ENCODE measurements at places on chromosomes 2 and 18.

DNA sequence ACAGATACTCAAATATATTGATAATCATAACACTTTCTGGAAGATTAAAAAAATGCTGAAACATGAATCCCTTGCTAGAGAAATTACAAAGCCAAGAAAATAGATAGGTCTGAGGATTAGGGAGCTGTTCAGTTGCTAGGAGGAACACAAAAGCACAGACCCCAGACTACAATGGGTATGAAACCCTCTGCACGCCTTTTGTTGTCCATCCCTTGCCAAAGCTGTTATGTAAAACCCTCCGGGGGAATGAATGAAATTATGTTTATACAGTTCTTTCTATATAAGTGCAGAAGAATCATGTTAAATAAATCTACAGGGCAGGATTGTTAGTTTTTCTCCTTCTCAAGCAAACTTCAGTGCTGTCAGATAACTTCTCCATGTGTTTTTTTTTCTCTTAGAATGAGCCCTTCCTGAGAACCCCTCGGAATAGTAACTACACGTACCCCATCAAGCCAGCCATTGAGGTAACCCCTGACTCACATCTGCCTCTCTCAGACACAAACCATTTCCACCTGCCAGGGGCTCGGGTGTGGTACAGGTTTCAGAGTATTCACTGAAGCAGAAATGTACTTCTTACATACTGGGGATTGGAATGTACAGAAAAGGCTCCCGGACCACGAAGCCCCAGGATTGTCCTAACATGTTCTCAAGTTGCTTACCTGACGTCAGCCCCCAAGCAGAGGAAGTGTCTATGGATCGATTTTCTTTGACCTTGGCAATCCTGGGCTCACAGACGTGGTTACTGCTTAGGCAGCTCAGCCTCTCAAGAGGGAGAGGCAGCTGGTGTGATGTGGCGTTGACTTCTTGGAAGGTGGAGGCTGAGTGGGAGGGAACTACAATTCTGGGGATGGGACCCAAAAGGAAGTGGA lies 118.0 kb downstream of the PLB1 start:
- no peak for DNase-seq

DNA sequence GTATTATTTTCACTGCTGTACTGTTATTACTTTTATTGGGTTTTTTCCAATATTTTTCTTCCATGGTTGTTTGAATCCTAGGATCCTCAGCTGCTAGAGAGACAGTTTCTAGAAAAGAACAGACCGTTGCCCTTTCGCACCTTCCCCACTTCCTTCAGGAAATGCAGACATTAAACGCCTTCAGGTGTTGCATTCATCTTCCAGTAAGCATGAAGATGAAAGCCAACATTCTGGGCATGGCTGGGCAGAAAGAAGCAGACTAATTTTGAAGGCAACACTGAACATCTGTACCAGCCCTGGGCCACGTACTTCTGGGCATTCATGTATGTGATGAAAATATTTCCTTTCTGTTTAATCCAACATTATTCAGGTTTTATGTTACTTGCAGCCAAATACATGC lies 51.0 kb downstream of the AKAIN1 start:
- DNase-seq: no peak

GRCh38 chr2:17643031-17643615 lies 102.6 kb downstream of the VSNL1 start:
- DNase-seq: peak; percentile 34

DNA sequence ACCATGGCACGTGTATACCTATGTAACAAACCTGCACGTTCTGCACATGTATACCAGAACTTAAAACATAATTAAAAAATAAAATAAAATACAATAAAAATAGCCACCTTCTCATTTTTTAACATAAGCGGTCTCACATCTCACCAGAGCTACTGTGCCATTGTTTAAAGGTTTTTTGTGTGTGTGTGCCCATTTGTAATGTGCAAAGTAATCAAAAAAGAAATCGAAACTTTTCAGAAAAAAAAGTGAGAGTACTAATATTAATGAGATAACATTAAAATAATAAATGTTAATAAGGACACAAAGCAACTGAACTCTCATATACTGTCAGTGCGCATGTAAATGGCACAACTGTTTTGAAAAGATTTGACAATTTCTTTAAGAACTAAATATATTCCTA lies 60.5 kb downstream of the FANCL start:
- no peak for DNase-seq

DNA sequence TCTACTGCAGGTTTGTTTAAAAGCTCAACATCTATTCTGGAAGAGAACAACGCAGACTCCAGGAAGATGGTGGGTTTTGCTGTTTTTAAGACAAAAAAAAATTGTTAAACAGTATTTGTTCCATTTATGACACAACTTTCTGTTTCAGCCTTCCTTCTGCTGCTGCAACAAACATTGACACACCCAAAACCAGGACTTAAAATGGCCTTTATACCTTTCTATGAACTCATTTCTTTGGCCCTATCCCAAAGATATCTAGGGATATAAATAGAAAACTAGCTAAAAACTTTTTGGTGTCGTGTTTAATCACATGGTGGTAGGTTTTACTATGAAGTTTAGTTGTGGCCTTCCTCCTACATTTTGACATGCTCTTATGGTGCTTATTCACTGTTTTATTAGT lies 964 bp upstream of the GALNT3 start:
- no peak for DNase-seq

DNA sequence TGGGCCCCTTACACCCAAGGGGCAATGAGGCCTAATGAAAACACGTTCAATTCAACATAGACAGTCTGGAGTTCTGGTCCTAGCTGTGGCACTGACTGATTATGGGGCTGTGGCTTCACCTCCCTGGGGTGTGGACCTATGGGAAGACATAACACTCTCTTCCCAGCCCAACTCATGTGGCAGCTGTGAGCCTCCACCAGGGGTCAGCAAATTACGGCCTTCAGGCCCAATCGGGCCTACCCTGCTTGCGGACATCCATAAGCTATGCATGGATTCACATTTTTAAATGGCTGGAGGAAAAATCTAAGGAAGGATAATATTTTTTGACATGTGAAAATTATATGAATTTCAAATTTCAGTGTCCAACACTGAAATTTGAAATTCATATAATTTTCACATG lies 101.3 kb downstream of the LOXHD1 start:
- peak; percentile 74 for DNase-seq

DNA sequence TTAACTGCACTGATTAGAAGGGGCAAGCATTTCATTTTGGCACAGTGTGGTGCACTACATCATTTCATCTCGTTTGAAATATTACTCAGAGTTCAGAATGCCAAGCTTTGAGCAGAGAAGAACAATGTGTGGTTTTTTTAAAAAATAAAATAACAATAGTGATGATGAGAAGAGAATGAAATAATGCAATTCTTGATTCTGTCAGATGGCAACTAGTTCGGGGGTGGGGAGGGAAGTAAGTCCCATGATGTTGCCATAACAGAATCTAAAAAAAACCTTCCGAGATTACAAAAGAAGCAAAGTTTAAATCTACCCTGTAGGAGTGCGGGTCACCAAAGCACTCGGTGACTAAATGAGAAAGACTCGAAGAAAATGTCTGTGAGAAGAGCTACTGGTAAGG lies 490.4 kb downstream of the NR4A2 start:
- DNase-seq: no peak

DNA sequence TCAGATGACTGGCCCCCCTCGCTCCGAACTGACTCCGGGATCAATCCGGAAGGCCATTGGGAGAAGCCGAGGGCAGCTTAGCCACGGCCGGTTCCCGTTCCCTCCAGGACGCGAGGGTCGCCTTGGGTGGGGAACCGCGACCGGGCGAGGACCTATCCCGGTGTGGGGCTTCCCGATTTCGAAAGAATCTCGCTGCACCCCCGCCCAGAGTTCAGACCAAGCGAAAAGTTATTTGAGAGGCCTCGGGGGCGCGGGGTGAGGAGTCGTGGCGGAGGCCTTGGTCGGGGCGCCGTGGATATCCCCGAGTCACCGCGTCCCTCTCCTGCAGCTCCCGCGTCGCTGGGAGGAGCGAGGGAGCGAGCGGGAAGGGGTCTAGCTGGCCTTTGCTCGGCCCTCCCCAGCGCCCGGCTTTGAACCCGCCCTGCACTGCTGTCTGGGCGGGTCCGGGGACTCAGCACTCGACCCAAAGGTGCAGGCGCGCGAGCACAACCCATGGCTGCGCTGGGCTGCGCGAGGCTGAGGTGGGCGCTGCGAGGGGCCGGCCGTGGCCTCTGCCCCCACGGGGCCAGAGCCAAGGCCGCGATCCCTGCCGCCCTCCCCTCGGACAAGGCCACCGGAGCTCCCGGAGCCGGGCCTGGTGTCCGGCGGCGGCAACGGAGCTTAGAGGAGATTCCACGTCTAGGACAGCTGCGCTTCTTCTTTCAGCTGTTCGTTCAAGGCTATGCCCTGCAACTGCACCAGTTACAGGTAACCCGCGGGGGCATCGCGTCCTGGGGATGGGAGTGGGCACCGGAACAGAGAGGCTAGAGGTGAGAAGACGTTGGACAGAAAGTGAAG lies at the start of gene CYP27A1:
Gene CYP27A1 (plus strand): TSS at position 457 of the 837 bp plus-strand sequence. CDS start 36 bp downstream, at position 493.
- DNase-seq: peak; percentile 62

- peak; percentile 91 for DNase-seq
Measured at GRCh38 chr2:120312860-120313694, 32.9 kb upstream of the INHBB start.

- no peak for DNase-seq
Measured at GRCh38 chr2:165792104-165792454, 2.0 kb downstream of the GALNT3 start.

DNA sequence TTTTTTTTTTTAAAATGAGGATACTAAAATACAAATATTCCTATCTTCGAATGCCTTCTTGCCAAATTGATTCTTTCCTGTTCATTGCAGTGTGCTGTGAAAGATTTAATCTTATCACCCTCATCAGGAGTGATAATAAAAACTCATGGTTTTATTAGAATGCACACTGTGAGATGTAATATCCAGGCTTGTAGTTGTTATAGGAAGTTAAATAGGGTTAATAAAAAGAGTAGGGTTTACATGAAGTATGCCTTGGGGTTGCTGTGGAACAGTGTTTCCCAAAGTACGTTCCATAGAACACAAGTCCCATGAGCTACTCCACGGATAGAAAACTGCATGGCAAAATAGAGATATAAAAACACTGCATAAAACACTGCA lies 191.9 kb downstream of the SPP2 start:
- no peak for DNase-seq

DNA sequence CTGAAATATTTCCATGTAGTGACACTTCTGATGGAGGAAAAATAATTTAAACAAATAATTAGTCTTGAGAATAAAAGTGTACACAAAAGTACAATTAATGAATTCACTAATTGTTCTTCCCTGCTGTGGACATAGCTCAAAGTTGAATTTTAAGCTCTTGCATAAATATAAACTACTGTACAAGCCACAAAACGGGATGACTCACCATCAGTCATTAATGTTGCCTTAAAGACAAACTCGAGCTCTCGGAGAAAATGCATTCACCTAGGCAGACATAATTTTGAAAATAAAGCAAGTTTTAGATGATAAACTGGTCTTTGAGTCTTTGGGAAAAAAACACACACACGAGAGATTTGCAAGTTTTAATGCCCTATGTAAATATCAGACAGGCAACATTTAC lies 436.4 kb downstream of the ZNF521 start:
- DNase-seq: no peak

- DNase-seq: no peak
Measured at GRCh38 chr2:49251251-49251650, 96.9 kb upstream of the FSHR start.

DNA sequence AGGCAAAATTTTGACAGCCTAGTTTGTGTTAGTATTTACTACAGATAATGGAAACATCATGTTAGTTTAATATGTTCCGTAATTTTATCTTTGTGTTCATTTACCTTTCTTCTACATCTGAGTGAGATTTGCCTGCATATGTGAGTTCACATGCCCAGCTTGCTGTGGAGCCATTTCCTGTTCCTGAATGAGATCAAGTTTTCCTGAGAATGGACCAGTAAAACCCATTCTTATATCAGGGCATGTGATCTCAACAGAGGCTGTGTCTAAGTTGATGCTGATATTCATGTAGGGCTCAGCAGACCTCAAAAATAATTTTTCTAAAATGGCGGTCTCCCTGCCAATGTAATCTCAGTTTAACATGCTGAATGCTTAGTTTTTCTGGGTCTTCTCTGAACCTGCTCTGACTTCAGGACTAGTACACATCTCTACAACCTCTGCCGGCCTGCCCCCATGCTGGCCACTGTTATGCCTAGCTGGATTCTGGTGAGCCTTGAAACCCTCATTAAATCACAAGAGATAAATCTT lies 1.0 kb downstream of the IL1A start:
- no peak for DNase-seq

- DNase-seq: no peak
Measured at GRCh38 chr18:30925795-30926194, 116.7 kb downstream of the DSC3 start.

GRCh38 chr2:200603972-200604371 lies 18.2 kb downstream of the AOX1 start:
- DNase-seq: no peak

DNA sequence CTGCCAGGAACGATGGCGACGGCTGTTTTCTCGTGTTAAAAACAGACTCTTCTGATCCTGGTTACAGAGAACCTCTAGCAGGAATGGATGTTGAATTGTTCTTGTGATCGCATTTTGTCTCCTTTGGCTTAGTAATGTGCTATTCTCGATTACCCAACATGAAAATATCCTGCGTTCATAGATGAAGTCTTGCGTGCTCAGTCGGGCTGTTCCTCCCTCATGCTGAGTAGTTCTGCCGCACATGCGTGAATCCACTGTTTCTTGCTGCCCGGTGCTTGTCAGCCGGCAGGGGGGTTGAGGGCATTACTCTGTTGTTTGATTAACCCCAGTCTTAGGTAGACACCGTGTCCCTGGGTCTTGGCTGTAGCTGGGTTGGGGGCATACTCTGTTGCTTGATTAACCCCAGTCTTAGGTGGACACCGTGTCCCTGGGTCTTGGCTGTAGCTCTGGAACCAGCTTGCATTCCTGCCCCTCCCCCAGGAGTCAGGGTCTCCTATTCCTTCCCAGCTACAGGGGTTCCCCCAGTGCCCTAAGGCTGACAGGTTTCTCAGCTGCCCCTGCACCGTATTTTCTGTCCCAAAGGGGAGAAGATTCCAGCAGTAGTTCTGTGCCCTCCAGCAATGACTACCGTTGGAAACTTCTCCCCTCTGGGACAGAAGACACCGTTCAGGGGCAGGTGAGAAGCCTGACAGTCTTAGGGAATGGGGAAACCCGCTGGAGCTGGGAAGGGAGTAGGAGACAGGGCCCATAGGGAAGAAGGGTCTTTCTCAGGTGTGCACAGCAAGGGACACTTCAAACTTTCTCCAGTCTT lies 22.1 kb upstream of the ASB1 start:
- DNase-seq: no peak

DNA sequence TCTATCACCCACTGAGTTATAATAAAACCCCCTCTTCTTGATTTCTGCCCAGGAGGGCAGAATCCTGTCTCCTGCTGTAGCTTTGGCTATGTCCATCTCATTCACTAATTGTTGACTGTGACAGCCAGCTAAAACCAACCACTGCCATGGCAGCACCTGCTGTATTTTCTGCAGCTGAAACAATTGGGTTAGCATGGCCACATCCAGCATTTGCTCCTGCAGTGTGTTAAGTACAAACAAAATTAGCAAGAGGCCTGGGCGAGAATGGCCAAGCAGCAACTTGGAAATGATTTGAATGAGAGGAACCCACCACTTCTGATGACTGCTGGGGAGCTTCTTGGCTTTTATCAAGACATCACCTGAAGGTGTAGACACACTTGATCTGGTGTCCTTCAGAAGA lies 89.4 kb upstream of the LRRTM1 start:
- no peak for DNase-seq

All from Ammon's horn (tissue), 1 donor.